ENCODE measurements at places on chromosomes 6 and 20.
A peak's percentile ranks its signal among the peaks of the same experiment; 100 is the strongest.

DNA sequence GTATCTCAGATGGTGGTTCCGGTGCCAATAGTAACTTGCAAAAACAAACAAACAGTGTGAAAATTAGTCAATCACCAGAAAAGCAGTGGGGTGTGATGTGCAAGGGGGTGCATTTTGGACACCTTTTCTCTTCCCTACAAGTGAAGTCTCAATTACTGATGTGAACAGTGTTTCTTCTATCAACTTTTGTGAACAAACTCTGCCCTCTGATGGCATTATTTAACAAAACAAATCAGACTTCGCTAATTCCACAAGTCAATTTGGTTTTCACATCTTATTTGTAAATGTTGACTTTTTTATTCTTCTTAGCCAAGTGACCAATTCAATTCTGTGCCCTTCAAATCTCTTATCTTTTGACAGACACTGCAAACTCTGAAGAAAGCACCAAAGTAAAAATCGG lies 212.2 kb downstream of the UST start:
- DNase-seq, result no peak

- DNase-seq, result no peak
Observed at GRCh38 chr6:7727946-7728854, 2.3 kb downstream of the BMP6 start.

DNA sequence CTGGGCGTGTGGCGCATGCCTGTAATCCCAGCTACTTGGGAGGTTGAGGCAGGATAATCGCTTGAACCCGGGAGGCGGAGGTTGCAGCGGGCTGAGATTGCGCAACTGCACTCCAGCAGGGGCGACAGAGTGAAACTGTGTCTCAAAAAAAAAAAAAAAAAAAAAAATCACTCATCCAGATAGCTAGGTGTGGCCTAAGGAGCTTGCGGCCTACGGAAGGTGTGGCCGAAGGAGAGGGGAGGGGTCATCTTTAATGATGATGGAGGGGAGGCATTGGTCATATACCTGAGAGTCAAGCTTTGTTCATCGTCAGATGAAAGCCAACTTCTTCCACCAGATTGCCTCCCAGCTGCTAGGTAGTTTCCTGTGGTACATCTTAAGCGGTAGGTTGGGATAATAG lies 801 bp upstream of the PPARD start:
- DNase-seq, result no peak

DNA sequence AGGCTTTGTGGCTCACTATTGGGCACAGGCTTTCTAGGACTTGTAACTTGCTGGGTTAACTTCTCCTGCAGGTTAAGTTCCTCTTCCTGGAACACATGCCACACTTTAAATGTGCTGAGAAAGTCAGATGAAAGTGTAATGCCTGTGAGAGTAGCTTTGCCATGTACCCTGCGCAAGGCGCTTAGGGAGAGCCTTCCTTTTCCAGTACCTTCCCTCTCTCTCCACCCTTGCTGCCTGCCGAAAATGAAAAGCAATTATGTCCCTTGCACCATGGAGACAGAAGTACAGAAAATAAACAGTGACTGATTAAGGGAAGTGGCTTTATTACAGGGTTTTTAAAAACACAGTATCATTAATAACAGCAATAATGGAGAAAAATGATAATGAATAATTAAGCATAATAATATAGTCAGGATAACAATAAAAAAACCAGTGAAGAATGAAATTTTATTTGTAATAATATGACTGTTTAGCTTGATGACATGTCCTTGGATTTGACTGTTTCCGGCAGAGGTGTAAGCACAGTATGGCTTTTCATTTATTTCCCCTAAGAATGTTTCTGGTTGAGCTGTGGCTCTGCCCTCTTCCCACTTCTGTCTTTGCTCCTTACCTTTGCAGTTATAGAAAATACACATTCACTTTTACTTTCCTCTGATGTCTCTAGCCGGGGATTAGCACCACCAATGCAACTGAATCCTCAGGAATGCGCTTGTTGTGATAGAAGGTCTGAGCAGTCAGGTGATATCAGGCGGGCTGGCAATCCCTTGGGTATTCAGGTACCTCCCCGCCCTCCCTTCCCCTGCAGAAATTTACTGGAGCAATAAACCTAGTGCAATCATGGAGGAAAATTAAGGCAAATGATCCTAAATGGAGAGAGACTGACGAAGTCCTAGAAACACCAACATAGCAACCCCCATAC lies 472.3 kb upstream of the CITED2 start:
- no peak for DNase-seq

DNA sequence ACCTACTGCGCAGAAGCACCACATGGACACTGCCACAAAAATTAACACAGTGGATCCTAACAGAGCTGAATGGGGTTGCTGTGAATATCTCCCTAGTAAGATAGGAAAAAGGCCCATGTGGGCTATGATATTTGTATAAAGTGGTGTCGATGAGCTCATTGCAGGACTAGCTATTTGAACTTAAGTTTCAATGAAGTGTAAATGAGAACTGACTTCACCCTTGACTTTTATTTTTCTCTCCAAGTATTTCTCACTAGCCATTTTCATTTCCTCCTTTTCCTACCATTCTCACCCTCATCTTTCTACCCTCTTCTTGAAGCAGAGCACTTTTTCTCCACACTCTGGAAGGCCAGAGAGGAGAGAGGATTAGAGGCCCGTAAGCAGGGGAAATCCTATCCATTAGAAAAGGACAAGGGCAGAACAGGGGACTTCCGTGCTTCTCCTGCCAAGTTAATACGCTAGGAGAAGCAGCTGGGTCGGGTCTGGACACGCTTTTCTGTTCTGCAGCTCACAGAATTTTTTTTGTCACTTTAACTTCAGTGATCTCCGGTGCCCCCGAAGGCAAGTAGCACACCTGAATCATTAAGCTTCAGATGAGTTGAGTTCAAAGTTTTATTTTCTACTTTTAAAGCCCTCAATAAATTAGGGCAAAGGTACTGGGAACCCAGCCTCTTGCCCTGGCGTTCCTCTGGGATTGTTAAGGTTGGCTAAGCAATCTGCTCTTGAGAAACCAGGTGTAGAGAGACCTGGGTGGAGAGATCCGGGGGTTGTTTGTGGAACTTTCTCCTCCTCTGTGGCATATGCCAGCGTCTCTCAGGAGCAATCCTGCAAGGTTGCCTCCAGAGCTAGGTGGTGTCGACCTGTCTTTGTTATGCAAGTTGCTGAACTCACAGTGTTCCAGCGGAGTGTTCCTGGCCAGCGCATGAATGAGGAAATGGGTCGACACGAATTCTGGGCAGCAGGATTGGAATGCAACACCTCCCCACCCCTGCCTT lies 56.2 kb upstream of the ARID1B start:
- DNase-seq, result peak; percentile 35

GRCh38 chr6:140988780-140989179 lies 1143.9 kb upstream of the GJE1 start:
- no peak for DNase-seq

DNA sequence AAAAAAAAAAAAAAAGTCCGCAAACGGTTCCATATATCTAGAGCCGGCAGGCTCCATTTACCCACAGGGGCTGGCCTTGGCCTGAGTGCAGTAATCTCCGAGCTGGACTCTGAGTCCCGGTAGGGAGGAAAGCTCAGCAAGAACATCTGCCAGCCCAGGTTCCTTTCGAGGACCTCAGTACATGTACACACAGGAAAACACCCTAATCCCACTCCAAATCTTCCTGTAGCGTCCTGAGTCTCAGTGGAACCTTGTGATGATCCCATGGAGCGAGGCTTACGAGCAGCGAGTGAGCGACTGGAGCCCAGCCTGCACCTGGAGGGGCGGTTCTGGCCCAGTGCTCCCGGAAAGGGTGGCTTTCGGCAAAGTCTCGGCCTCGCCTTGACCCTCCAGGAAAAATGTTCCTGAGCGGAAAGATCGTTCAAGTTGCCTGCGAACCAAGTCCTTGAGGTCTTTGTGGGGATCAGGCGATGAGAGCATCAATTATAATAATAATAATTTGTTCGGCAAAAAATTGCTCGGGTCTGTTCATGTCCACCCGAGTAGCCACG lies 32.1 kb downstream of the PRSS16 start:
- no peak for DNase-seq

- no peak for DNase-seq
Observed at GRCh38 chr6:36631326-36632011, 37.3 kb downstream of the SRSF3 start.

DNA sequence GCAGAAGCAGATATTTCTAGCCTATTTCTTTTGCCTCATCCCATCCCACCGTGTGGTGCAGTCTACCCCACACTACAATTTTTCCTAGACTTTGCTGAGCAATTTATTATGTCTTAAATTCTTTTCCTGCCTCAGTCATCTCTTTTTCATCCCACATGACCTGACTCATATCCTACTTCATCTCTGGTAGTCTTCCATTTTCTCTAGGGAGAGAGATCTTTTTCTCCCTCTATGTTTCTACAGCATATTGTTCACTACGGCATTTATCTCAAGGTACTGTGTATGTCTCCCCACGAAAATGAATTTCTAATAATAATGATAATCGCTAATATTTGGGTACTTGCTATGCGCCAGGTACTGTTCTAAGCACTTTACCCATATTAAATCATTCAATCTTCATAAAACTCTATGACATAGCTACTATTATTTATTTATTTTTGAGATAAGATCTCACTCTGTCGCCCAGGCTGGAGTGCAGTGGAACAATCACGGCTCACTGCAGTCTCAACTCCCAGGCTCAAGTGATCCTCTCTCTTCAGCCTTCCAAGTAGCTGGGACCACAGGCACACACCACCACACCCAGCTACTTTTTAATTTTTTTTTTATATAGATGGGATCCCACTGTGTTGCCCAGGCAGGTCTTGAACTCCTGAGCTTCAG lies 15.6 kb downstream of the PDSS2 start:
- DNase-seq, result no peak

- no peak for DNase-seq
Observed at GRCh38 chr6:165858586-165858985, 195.5 kb upstream of the PDE10A start.

Data from NCI-H510A (cell line).